ENCODE measurements at places on chromosomes 3 and 15.

DNA sequence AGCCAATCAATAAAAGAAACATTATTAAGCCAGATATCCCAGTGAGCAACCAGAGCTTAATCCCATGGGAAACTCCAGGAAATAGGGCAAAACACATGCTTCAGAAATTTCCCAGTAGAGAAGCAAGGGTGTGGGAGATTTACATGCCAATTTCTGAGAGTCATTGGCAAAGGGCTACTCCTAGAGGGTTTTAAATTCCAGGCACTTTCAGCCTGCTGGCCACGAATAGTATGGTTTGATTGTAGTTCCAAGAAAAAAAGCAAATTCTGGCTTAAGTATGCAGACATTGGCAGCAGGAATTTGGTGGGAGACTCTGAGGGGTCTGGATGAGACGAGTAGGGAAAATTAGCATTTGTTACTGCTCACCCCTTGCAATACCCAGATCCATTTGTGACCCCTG lies 402.1 kb upstream of the SUCLG2 start:
- DNase-seq: no peak

DNA sequence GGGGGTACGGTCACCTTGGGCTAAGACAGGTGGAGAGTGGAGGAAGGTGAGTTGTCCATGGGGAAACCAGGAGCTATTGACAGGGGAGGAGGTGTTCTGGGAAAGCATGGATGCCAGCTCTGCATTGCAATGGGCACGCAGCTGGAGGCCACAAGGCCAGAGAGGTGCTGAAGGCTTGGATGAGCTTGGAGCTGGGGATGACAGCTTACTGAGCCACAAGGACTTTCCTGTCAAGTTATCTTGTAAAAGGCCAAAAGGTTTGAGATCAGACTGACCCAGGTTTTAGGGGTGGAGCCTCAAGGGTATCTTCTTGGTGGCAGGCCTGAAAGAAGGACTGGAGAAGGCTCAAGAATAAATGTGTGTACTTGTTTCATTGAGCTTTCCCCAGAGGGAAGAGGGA lies 115.2 kb downstream of the ASB7 start:
- no peak for DNase-seq

- DNase-seq: no peak
Measured at GRCh38 chr3:98906230-98906629, 4.7 kb upstream of the DCBLD2 start.

DNA sequence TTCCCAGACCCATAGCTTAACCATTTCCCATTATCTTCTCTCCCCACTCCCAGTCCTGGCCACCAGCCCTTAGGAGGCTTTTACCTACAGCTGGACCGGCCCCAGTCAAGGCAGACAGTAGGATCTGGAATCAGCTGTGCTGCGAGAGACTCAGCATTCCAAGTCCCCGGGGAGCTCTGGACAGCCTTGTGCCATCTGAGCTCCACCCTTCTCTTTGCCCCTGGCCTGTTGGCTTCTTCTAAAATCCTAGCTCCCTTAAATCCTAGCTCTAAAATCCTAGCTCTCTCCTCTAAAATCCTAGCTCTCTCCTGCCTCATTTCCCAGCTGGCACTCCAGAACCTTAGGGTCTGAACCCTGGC lies 21.3 kb downstream of the MEGF11 start:
- DNase-seq: no peak

DNA sequence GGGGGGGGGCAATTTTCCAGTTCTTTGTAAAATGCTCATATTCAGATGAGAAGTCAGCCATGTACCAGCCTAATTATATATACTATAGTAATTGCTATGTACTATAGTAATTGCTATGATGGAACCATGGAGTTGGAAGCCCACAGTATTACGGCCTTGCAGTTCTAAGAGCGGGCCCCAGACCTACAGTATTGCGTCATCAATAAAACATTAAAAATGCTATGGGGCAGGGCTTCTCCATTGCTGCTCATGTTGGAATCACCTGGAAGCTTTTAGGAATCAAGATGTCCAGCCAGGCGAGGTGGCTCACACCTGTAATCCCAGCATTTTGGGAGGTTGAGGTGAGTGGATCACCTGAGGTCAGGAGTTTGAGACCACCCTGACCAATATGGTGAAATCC lies 443.7 kb upstream of the GRM7 start:
- no peak for DNase-seq
